ENCODE measurements at places on chromosomes 5 and 9. TPM values are rescaled to one million over a fixed set of nuclear protein-coding genes. Genes with fewer than 3 reads are reported as not detected.

DNA sequence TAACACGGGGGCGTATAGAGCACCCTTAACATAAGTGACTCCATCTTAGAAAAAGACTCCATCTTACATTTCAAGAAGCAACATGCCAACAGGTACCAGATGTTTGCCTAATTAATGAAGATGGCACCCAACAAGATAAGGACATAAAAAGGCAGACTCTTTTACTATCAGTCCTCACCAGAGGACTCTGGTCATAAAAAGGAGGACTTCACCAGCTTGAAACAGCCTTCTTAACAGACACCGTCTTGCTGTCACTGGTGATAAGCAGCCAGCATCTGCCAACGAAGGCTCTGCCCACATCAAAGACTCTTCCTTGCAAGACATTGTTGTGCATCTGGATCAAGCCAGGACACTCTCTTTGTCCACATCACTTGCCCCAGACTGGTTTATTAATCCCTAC, 80.3 kb downstream of the S1PR3 start:
- DNase-seq = no peak
- H3K4me1 ChIP-seq = no peaks in the 10 kb centered on the region
- no peak overlapping the region for H3K27ac ChIP-seq
- no peaks in the 10 kb centered on the region for H3K36me3 ChIP-seq

GRCh38 chr5:92019376-92019990, 636.4 kb upstream of the ARRDC3 start:
- no peak overlapping the region for H3K4me3 ChIP-seq
- no peaks in the 10 kb centered on the region for H3K4me1 ChIP-seq
- H3K27me3 ChIP-seq = no peaks in the 10 kb centered on the region
- H3K36me3 ChIP-seq = no peaks in the 10 kb centered on the region
- H3K27ac ChIP-seq = no peak overlapping the region
- no peak for DNase-seq

DNA sequence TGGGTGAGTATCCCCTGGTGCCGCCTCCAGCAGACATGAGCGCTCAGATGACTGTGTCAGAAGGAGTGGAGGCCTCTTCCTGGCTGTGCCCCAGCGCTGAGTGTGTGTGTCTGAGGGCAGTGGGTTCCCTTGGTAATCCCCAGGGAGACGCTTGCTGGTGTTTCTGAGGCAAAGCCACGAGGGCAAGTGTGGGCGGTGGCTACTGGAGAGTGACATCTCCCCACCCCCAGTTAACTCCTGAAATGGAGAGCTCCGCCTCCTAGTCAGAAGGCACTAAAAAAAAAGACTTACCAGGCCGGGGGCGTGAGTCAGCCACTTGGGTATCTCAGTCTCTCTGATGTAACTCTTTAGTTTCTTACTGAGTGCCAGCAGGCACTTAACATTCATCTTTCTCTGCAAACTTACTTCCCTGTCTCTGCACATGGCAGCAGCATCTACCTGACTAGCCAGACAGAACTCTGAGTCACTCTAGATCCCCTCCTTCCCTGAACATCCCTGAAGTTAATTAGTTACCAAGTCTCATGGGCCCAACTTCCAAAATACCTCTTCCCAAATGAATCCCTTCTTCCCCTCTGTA, 19.3 kb downstream of the ORM2 start:
- peak; percentile 61 for DNase-seq
- peaks cover 93% of the 10 kb centered on the region for H3K36me3 ChIP-seq
- H3K27me3 ChIP-seq = no peaks in the 10 kb centered on the region

DNA sequence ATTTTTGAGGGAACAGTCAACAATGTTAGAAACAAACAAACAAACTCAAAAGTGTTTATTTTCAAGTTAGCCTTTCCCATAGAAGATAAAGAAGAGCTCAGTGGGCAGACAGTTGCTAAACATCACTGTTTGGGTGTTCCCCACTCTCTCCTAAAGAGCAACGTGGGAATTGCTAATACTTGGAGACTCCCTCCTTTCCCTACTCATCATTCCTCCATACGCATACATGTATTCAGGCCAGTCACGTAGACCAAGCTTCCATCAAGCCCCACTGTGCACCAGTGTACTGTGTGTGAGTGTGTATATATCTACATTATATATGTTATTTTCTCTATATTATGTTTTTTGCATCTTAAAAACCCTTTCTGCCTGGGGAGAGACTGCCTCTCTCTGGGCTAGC, 115.0 kb upstream of the EGFLAM start:
- H3K27me3 ChIP-seq = no peaks in the 10 kb centered on the region
- no peak for DNase-seq
- no peaks in the 10 kb centered on the region for H3K4me1 ChIP-seq
- no peak overlapping the region for H3K27ac ChIP-seq

SLC46A2 gene
- 0.98 TPM for polyA plus RNA-seq

NSD1 gene
- 10.9 TPM for polyA plus RNA-seq

SPINK13 gene
- polyA plus RNA-seq = 1.1 TPM

Data from thymus (tissue), 14 donors.